Right kidney (tissue), 9 donors: ENCODE measurements at places on chromosomes 12 and 14.

- no peak for DNase-seq
These were observed 81.6 kb downstream of the ITPK1 start for GRCh38 chr14:93033983-93034670.

DNA sequence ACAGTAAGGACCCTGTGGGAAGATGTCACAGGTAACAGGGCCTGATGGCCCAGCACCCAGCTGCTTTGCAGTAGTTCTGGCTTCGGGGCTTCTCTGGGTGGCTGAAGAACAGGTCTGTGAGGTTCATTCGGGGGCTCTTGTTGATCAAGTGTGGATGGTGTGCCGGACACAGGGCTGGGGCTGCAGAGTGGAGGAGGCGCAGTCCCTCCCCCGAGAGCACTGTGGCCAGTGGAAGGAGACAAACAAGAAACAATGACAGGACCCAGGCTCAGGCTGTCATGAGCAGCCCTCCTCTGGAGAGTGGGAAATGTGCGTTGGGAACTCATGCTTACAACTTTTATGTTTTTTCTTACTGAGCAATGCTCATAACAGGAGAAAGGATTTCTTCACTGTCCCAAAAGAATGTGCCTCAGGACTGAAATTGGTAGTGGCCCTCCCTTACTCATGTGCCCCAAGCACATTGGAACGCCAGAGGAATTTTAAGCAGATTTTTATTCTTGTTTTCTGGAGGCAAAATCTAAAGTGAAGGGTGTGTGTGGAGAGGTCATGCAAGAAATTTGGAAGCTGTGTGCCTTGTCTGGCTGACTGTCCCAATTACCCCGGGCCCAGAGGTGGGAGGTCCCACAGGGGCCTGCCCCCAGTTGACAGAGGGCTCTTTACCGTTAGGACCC, 233.8 kb downstream of the CACNA1C start:
- no peak for DNase-seq

GRCh38 chr14:24078146-24078545, 6.8 kb downstream of the CPNE6 start:
- no peak for DNase-seq

- DNase-seq = no peak
These were observed 19.2 kb downstream of the MTHFD1 start for GRCh38 chr14:64407329-64407728.

- peak; percentile 99 for DNase-seq
These were observed 272 bp downstream of the HECTD1 start for GRCh38 chr14:31207287-31207754.

- peak; percentile 81 for DNase-seq
These were observed 493 bp downstream of the NUMB start for GRCh38 chr14:73457924-73458182.

- no peak for DNase-seq
These were observed 43.3 kb upstream of the E2F7 start for GRCh38 chr12:77108707-77109106.

GRCh38 chr12:91382081-91382543, 199.5 kb upstream of the DCN start:
- DNase-seq = peak; percentile 77

GRCh38 chr14:98169170-98169587, 1102.8 kb downstream of the BCL11B start:
- DNase-seq = no peak

DNA sequence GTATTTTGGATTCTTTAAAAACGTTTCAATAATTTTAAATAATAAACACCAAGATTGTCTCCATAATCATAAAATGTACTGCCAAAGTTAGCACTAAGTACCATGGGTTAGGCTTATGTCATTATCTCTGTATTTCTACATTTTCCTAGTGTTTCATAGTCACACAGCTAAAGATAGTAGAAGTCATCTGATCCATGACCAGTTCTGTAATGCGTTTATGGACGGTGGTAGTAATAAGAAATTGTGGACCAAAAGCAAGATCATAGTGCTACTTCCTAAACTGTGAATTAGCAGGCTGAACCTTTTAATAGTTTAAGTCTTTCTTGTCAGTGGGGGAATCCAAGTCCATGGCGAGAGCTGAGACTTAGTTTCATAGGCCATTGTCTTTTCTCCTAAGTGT, 142.1 kb downstream of the AKAP6 start:
- DNase-seq = no peak

DNA sequence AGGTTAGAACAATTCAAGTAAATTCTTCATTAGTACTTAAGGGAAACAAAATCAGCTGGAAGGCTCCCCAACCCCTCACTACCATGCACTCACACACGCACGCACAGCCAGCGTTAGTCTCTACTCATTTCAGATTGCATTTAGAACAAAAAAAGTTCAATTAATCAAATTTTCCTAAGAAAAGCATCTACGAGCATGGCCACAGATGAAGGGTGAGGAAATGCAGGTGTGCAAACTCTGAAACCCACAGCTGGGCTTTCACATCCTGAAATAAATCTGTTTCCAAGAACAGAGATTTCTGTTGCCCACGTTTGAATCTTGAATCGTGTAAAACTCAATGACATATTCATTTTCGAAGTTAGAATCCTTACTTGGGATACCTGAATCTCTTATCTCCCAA, 62.6 kb downstream of the SEL1L start:
- DNase-seq = no peak

- no peak for DNase-seq
These were observed 9.9 kb downstream of the LGR5 start for GRCh38 chr12:71449373-71450070.
